ENCODE measurements at places on chromosomes 5 and 9.

DNA sequence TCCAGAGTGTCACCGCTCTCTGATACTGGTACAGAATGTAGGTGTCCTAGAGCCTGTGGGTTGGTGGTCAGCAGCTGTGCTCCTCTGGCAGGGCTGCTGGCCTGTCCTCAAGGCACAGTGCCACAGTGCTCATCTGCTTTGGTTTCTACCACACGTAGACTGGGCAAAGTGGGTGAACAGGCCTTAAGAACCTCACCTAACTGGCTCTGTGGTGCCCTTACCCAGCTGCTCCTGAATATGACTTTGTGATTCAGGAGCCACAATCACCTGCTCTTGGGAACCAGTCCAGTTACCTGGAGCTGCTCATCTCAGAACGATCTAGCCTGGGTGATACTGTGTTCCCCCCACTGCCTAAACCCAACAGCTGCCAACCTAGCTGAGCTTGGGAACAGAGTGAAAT lies 6.4 kb downstream of the NOP16 start:
- ATAC-seq: no peak

GRCh38 chr9:37474438-37474837 lies 9.2 kb upstream of the ZBTB5 start:
- no peak for ATAC-seq

GRCh38 chr9:91138760-91139159 lies 223.0 kb downstream of the AUH start:
- no peak for ATAC-seq

DNA sequence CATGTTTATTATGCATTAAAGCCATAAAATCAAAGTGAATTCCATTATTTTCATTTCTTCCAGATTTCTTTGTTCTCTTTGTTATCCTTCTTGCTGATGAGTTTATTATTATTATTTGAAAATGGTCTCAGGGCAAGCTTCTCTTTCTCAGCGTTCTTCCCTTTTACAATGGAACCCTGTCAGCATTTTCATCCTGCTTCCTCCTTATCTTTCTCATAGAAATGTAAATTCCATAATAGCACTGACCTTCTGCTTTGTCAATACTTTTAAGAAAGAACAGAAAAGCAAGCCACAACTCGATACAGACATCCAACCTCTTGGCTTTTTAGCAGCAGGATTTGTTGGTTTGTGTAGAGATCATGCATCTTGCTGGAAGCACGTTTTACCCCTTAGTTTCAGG lies 114.0 kb upstream of the BASP1 start:
- no peak for ATAC-seq

DNA sequence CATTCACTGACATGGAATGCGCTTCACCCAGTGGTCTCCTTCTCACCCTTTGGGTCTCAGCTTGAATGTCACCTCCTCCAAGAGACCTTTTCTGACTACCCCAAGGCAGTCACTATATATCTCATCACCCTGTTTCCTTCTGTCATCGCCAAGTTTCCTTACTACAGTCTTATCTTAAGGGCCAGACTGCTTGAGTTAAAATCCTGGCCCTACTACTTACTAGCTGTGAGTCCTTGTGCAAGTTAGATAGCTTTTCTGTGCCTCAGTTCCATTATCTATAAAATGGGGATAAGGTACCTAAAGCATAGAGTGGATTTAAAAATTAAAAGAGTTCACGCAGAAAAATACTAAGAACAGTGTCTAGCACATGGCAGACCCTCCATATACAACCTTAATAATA lies 132.4 kb downstream of the GABBR2 start:
- no peak for ATAC-seq

DNA sequence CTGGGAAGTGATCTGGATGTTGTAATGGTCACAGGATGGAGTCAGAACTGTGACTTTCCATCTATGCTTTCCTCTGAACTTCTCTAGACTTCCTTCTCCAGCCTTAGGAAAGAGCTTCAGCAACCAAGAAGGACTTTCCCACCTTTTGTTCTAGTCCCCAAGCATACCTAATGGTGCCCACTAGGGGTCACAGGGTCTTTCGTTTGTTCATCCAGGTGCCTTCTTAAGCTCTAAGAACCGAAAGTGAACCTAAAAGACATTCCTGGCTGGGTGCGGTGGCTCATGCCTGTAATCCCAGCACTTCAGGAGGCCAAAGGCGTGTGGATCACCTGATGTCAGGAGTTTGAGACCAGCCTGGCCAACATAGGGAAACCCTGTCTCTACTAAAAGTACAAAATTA lies 1.8 kb upstream of the WNT8A start:
- ATAC-seq: no peak

DNA sequence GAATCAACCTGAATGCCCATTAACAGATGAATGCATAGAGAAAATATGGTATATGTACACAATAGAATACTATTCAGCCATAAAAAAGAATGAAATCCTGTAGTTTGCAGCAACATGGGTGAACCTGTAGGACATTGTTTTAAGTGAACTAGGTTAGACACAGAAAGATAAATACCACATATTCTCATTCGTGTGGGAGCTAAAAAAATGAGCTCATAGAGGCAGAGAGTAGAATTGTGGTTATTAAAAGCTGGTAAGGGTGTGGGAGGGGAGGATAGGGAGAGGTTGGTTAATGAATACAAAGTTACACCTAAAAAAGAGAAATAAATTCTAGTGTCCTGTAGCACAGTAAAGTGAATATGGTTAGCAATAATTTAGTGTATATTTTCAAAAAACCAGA lies 23.5 kb downstream of the PTTG1 start:
- no peak for ATAC-seq

GRCh38 chr9:36924071-36924470 lies 110.0 kb downstream of the PAX5 start:
- ATAC-seq: peak; percentile 87

DNA sequence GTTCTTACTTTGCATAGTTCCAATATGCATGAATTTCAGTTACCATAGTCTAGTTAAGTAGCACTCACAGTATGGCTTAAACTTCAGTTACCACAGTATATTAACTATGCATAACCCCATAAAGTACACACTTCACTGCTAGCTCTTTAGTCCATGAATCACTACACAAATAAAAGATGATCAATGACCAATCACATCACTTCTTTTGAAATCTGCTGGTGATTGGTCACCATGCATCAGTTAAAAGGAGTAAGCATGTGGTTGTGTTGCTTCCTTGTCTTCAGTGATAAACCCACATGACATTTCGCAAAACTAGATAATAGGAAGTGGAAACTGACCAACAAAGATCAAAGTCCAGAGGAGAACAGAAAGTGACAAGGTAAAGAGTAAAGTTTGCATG lies 79.0 kb downstream of the TAF11L14 start:
- no peak for ATAC-seq

- ATAC-seq: no peak
Measured at GRCh38 chr5:170308686-170309085, 11.1 kb upstream of the LCP2 start.

DNA sequence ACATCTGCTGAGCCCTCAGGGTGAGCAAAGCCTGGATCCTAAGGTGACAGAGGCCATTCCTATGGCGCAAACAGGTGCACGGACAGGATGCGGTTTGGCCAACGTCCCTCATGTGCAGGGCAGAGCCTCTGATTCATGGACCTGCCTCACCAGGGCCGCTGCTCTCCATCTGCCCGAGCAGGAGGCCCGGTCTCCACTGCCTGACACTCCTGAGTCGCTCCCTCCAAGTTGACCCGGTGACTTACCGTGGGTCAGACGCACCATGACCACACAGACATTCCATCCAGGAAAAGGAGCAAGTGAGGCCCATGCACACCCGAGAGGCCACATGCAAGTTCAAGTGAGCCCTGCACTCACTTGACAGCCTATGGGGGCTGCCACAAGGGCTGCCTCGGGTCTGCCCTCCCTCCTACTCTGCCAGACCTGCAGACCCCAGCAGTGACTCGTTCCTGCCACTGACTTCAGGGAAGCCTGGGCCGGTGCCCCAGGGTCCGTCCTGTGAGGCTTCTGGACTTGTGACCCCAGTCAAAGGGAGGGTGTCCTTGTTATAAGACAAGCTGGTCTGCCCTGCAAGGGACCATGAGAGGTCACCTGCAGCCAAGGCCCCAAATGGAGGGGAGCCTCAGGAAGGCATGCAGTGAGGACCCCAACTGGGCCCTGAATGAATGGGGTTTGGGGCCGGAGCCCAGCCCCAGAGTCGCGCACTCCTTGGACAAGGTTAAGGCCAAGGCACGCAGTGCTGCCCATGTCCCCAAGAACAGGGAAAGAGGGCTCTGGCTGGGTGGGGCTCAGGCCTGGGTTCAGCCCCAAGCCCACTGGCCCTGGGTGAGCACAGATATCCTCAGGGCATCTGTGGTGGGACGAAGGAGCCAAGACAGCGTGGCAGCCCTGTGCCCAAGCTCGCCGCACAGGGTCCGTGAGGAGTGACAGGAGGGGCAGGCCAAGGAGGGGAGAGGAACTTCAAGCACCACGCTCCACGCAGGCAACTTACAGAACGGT lies 10.1 kb downstream of the BRD3OS start:
- no peak for ATAC-seq

DNA sequence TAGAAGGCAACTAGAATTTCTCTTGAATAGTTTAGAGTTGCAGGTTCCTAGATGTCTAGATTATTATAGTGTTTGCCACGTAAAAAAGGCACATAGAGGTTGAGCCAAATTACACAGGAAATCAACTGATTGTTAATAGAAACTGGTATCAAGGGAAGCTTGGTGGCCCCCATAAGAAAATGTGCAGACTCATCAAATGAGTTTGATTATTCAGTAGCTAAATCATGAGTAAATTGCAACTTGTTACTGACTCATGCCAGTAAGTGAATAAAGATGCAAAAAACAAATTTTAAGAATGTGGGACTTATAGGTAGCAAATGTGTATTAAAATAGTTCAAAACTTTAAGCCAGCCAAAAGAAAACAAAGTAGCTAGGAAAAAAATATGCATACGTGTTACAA lies 1078.9 kb upstream of the CDH9 start:
- ATAC-seq: no peak

Measured in SK-N-SH treated with all-trans-retinoic acid at 6 μM for 48 hours (cell line).